ENCODE measurements at places on chromosomes 7 and 10. TPM values are rescaled to one million over a fixed set of nuclear protein-coding genes. Genes with fewer than 3 reads are reported as not detected.

DNA sequence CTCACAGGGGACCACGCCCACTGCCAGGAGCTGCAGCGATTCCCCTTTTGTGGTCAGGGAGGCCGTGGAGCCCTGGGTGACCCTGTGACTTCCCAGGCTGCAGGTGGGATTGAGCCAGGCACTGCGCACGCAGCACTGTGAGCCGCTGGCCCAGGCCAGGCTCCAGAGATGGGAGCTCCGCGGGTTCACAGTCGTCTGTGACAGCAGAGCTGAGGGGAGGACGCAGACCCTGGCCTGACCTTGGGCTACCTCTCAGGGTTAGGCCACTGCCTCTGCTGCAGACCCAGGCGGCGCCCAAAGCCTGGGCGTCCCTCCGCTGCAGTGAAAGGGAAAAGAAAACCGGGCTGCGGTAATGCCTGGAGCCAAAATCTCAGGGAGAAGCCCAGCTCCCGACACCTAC is 107.5 kb upstream of the GPR26 start:
- DNase-seq = no peak

GRCh38 chr7:19508821-19509220 is 200.0 kb downstream of the POLR1F start:
- no peak for DNase-seq

DNA sequence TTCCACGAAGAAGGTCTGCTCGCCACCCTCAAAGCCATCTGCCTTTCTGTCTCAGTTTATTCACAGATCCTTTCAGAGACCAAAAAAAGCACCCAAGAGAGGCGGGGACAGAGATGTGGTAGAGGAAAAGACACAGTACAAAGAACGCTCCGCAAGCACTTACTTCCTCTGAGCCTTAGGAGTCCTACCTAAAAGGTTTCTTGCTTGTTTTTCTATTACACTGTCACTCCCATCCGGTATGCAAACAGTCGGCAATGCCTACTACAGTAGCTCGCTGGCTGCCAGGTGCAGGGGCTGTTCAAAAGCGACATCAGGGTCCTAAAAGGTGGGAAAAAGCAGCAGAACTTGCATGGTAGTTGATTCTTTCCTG is 816 bp downstream of the TECPR1 start:
- no peak for DNase-seq

GRCh38 chr10:58976254-58976653 is 200.2 kb upstream of the PHYHIPL start:
- DNase-seq = no peak

KCNIP2 gene
- polyA plus RNA-seq = 2.1 TPM

DNA sequence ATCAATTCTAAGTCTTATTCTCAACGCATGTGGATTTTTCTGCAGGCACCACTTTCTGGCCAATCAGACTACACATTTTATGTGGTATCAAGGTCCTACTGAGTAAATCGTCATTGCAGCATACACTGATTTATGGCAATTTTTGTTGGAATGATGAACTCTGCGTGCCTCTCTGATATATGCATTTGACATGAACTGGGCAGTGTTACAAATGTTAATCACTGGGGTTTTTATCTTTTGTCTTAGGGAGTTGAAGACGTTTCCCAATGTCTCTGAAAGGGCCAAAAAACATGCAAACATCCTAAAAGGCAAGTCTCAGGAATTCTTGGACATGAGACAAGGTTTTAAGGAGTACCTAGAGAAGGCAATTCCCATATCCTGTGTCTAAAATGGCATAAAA is 809.5 kb upstream of the CELF2 start:
- no peak for DNase-seq

BTBD16 gene
- 0.17 TPM for polyA plus RNA-seq

GRCh38 chr7:98034081-98035035 is 44.4 kb upstream of the OCM2 start:
- no peak for DNase-seq

DNA sequence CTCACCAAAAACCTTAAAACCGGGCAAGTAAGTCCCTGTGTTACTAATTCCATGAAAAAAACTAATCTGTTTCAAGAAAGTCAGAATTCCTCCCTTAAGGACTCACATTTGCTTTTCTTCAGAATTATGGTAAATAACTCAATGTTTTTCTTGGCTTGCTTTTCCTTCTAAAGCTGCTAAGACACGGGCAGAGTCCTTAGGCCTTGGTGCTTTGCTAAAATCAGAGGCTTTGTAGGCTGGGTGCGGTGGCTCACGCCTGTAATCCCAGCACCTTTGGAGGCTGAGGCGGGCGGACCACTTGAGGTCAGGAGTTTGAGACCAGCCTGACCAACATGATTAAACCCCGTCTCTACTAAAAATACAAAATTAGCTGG is 32.0 kb downstream of the GNA12 start:
- DNase-seq = no peak

GIMAP1 gene
- 3.1 TPM for polyA plus RNA-seq

- no peak for DNase-seq
Observed at GRCh38 chr10:60706146-60706545, 72.1 kb upstream of the CDK1 start.

ZNF32 gene
- 59.2 TPM for polyA plus RNA-seq

- DNase-seq = no peak
Observed at GRCh38 chr7:17184805-17185689, 113.4 kb upstream of the AHR start.

DNA sequence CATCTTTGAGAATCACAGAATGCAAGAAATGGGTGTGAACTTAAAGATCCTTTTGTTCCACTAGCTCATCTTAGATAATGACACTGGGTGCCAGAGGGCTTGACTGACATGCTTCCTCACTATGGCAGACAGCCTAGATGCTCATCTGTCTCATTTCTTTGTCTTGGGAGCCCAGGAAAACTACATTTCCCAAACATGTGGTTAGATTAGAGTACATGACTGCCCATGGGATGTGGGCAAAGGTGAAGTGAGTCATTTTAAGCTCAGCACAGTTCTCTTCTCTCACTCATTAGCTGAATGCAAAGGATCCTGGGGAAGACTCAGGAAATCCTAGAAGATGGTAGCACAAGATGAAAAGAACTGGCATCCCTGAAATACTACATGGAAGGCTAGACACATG is 32.5 kb upstream of the TBX20 start:
- no peak for DNase-seq

CUL1 gene
- polyA plus RNA-seq = 59.7 TPM

UNC5B gene
- 10.5 TPM for polyA plus RNA-seq
